ENCODE measurements at places on chromosomes 2 and 18.
A peak's percentile ranks its signal among the peaks of the same experiment; 100 is the strongest.

DNA sequence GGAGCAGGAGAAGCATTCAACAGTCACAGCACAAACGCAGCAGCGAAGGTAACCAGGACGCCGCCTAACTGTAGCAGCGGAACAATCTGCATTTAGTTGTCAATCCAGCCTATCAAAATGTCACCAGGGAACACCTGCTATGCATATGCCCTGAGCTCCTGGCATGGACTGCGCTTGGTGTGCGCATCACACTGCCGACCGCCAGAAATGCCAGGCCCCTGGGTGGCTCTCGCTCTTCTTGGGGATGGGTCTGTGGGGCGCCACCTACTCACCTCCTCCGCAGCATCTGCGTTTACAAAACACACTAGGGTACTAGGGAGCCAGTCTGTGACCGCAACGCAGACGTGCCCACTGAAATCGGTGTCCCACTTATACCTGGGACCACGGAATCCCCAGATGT lies 31.7 kb downstream of the ZNF516 start:
- H3K4me1 ChIP-seq = peaks cover 21% of the 10 kb centered on the region
- no peaks in the 10 kb centered on the region for H3K36me3 ChIP-seq
- H3K4me3 ChIP-seq = no peak overlapping the region
- no peak for DNase-seq
- no peaks in the 10 kb centered on the region for H3K27me3 ChIP-seq
- H3K27ac ChIP-seq = no peak overlapping the region

DNA sequence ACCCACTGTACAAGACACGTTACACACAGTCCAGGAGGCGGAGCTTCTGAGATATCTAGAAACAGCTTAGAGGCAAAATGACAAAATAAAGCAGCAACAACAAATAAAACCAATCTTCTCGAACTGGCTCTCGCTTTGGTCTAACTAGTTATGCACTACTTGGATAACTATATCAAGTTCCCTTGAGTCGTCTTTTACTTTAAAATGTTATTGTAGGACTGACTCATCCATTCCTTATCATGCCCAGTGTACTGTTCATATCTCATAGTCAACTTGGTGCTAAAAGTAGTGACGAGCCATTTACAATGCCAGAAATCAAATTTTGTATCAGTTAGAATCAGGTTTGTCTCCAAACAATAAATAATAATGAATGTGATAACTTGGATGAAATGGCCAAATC lies 102.5 kb upstream of the SLC35G4 start:
- H3K4me1 ChIP-seq = no peaks in the 10 kb centered on the region
- DNase-seq = no peak
- H3K27me3 ChIP-seq = no peaks in the 10 kb centered on the region
- H3K36me3 ChIP-seq = no peaks in the 10 kb centered on the region
- no peak overlapping the region for H3K27ac ChIP-seq

DNA sequence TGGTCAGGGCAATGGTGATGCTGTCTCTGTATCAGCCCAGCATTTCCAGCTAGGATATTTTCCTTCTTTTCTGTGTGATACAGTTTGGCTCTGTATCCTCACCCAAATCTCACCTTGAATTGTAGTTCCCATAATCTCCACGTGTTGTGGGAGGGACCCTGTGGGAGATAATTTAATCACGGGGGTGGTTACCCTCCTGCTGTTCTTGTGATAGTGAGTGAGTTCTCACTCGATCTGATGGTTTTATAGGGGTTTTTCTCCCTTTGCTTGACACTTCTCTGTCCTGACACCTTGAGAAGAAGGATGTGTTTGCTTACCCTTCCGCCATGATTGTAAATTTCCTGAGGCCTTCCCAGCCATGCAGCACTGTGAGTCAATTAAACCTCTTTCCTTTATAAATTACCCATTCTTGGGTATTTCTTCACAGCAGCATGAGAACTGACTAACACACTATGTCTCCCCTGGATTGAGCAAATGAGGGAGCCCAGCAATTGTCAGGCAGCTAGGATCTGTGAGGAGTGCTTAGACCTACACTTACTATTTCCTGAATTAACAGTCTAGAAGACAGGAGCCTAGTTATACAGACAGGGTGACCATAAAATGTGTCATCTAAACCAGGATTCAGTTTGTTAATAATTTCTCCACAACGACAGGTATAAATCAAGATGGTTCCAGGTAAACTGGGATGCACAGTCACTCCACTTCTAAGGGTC lies 6.0 kb downstream of the SCN2A start:
- H3K27me3 ChIP-seq = no peaks in the 10 kb centered on the region
- no peaks in the 10 kb centered on the region for H3K4me1 ChIP-seq
- no peak overlapping the region for H3K27ac ChIP-seq
- no peak overlapping the region for H3K4me3 ChIP-seq

DNA sequence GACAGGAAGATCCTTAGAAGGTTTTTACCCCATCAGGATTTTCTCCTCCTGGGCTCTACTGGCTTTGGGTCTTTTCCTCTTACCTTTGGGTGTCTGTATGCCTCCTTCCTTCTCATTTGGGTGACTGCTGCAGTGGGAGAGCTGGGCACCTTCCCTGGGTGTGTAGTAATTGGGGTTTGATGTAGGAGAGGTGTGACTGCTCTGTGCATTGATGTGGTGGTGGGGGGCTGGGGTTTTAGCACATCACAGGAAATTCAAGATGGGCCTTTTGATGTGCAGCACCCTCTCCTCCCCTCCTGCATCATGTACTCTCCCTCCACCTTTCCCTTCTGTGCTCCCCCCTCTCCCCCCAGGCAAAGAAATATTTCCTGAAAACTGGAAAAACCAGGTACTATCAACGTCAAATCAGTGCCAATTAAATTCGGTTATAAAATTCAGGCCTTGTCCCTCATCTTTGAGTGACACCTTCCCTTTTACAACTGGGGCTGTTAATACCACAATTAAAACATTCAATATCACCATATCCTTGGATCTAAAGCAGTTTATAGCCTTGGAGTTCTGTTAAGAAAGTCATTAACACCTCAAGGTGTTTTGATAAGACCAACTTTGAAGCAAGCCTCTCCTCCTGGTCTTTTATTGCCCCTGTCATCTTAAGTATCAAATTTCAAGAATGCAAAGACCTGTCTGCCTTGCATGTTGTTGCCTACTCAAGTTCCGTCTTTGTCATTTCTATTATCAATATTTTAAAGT lies 23.3 kb downstream of the EDAR start:
- H3K36me3 ChIP-seq = no peaks in the 10 kb centered on the region
- no peak overlapping the region for H3K4me3 ChIP-seq
- H3K4me1 ChIP-seq = no peaks in the 10 kb centered on the region
- H3K27ac ChIP-seq = no peak overlapping the region

DNA sequence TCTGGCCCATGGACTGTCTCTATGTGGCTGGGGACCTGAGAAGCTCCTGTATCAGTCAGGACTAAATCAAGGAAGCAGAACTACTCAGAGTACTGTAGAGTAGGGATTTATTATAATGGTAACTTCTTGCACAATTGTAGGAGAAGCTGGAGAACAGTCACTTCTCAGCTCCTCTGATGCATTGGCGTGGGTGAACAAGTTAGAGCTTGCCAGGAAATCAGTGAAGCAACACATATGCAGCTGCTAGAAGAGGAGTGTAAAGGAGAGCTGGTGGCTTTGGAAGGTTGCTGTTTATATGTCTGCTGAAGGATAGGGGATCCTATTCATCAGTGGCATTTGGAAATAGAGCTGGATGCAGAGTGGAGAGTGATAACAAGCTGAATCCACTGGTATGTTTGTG lies 215.5 kb upstream of the CWC22 start:
- no peak for DNase-seq
- H3K27me3 ChIP-seq = no peaks in the 10 kb centered on the region
- no peaks in the 10 kb centered on the region for H3K36me3 ChIP-seq
- no peak overlapping the region for H3K27ac ChIP-seq
- no peak overlapping the region for H3K4me3 ChIP-seq

GRCh38 chr2:234245945-234246344 lies 195.4 kb downstream of the SPP2 start:
- no peak overlapping the region for H3K27ac ChIP-seq
- H3K36me3 ChIP-seq = no peaks in the 10 kb centered on the region

DNA sequence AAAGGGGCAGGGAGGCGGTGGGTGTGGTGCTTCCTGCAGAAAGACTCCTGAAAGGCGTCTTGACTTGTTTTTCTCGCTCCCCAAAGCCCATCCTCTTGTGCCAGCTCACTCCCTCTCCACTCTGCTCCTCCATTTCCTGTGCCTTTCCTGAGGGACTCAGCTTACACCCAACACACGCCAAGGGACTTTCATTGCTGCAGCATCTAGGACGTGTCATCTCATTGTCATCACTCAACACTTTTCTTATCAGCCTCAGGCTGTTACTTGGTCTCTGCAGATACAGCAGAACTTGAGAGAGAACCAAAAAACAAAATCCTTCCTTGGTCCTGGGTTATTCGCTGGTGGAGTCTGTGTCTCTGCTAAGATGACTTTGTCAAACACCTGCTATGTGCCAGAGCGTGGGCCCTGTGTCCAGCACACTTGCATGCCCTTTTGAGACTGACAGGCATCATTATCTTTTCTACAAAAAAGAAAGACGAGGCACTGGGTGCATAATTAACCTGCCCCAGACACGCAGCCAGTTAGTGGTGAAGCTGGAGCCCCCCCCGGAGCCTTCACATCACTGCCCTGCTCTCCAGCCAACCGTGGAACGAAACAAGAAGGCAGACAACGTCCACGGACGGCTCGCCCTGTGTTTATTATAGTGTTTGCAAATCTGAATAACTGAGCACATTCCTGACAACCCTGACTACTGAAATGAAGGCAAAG lies 261.7 kb upstream of the HDAC4 start:
- H3K27me3 ChIP-seq = peaks cover 19% of the 10 kb centered on the region
- peaks cover 5% of the 10 kb centered on the region for H3K4me1 ChIP-seq
- DNase-seq = no peak
- no peaks in the 10 kb centered on the region for H3K36me3 ChIP-seq
- H3K4me3 ChIP-seq = no peak overlapping the region
- H3K27ac ChIP-seq = no peak overlapping the region

GRCh38 chr2:201798252-201798913 lies 8.0 kb upstream of the CDK15 start:
- H3K27me3 ChIP-seq = no peaks in the 10 kb centered on the region
- no peaks in the 10 kb centered on the region for H3K4me1 ChIP-seq
- DNase-seq = no peak
- H3K27ac ChIP-seq = no peak overlapping the region
- H3K4me3 ChIP-seq = no peak overlapping the region
- no peaks in the 10 kb centered on the region for H3K36me3 ChIP-seq

DNA sequence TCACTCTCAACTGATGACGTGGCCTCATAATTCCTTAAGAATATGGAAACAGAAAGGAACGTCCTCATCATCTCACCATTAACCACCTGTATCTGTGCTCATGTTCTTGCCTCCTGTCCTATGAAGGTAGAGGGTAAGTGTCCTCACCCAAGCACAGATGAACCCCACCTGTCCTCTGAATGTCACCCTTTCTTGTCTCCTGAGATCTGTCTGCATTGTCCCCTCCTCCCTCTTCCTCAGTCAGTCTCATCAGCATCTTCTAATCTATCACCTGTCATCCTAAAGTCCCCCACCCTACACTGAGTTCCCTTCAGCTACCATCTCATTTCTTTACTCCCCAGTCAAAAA lies 39.4 kb upstream of the LPIN2 start:
- no peaks in the 10 kb centered on the region for H3K36me3 ChIP-seq
- no peak overlapping the region for H3K4me3 ChIP-seq
- H3K27me3 ChIP-seq = no peaks in the 10 kb centered on the region

- H3K27ac ChIP-seq = peak overlapping the region; percentile 4
- H3K4me1 ChIP-seq = peaks cover 7% of the 10 kb centered on the region
- H3K4me3 ChIP-seq = no peak overlapping the region
- DNase-seq = no peak
- no peaks in the 10 kb centered on the region for H3K36me3 ChIP-seq
- no peaks in the 10 kb centered on the region for H3K27me3 ChIP-seq
Observed at GRCh38 chr2:97742381-97742847, 29.0 kb downstream of the ZAP70 start.

DNA sequence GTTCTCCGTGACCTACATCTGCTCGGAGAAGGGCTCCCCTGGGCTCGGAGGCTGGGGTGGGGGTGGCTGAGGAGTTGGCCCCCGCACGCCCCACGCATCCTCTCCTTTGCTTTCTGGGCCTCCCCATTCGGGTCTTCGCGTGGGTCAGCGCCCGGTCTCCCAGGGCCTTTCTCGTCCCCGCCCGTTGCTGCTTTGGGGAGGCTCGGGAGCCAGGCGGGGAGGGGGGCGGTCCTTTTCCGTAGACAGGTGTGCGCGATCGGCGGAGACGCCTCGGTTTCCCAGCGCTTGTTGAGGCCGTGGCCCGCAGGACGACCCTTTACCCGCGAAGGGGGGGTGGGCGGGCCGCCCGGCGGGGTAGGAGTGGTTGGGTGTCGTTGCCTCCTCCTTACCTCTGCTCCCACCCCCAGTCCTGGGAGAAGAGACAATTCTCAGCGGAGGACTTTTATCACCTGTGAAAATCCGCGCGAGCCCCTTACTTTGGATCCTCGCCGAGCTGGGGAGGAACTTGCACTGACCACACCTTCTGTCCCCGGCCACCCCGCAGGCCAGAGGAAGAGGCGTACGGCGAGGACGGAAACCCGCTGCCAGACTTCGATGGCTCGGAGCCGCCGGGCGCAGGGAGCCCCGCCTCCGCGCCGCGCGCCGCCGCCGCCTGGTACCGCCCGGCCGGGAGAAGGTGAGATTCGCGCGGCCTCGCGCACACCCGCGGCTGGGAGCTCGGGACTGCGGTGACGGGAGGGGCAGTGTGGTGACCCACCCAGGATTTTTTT lies 2.6 kb downstream of the ADCYAP1 start:
- H3K27me3 ChIP-seq = peaks cover 90% of the 10 kb centered on the region
- H3K36me3 ChIP-seq = no peaks in the 10 kb centered on the region
- DNase-seq = peak; percentile 46
- peak overlapping the region; percentile 53 for H3K4me3 ChIP-seq
- H3K27ac ChIP-seq = no peak overlapping the region

DNA sequence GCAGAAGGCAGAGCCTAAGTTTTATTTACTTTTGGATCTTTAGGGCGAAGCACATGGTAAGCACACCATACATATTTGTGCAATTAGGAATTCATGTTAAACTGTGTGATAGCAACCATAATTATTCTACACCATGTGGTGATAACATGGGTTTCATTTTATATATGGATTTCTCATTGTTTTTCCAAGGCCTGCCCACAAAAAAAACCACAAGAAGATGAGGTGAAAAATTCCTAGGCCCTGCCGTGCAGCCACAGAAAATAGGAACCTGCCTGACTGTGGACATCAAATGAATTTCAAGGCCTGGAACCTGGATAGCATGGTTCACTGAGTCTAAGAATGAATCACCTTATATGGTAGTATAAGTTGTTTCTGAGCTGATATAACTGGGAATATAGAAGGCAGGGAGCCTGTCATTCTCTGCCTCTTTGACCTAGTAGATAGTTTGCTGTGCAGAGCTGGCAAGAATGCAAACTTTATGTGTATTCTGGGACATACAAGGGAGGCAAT lies 22.4 kb upstream of the SSB start:
- DNase-seq = no peak
- no peaks in the 10 kb centered on the region for H3K27me3 ChIP-seq
- H3K4me1 ChIP-seq = no peaks in the 10 kb centered on the region
- no peak overlapping the region for H3K27ac ChIP-seq

GRCh38 chr2:37468170-37468569 lies 123.7 kb downstream of the QPCT start:
- no peak overlapping the region for H3K4me3 ChIP-seq
- H3K27ac ChIP-seq = no peak overlapping the region
- no peaks in the 10 kb centered on the region for H3K27me3 ChIP-seq
- peaks cover 11% of the 10 kb centered on the region for H3K4me1 ChIP-seq
- H3K36me3 ChIP-seq = no peaks in the 10 kb centered on the region

All from lower lobe of right lung (tissue), 2 donors.